Fibroblast of skin of left quadriceps (primary cell): ENCODE measurements at places on chromosomes 7 and 10.

DNA sequence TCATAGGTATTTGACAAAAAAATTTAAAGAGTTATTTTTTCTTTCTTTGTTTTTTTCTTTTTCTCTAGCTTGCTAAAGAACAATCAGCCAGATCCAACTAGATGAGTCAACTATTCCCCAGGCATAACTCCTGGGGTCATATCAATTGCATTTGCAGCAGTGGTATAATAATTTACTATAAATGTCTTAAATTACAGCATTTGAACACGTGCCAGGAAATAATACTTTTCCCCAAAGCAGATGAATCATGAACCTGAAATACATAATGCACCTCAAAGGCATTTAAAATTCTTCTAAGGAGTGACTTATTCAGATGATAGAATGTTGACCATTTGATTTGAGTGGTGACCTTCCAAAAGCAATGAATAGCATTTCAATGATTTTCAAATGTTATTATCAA lies 190.1 kb downstream of the LRRTM3 start:
- DNase-seq = peak; percentile 57

GRCh38 chr10:118754229-118754555 lies 578 bp downstream of the CACUL1 start:
- DNase-seq = no peak

GRCh38 chr10:117936566-117936965 lies 110.2 kb downstream of the RAB11FIP2 start:
- DNase-seq = no peak

DNA sequence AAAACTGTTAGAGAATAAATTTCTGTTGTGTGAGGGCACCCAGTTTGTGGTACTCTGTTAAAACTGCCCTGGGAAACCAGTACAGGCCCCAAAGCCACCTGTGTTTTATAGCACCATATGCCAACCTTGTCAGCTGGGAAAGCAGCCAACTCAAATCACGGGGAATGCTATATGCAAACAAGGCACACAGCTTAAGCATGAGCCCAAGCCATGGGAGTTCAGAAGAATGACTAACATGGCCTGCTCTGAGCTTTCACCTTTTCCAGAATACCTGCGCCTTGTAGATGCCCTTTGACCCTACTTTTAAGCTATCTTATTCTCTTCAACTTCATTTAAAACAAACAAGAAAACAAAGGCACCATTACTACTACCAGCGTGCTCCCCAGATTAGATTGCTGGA lies 5.5 kb upstream of the SLC25A13 start:
- no peak for DNase-seq

- DNase-seq = no peak
These were observed 88.7 kb downstream of the UBE2H start for GRCh38 chr7:129864042-129864441.

DNA sequence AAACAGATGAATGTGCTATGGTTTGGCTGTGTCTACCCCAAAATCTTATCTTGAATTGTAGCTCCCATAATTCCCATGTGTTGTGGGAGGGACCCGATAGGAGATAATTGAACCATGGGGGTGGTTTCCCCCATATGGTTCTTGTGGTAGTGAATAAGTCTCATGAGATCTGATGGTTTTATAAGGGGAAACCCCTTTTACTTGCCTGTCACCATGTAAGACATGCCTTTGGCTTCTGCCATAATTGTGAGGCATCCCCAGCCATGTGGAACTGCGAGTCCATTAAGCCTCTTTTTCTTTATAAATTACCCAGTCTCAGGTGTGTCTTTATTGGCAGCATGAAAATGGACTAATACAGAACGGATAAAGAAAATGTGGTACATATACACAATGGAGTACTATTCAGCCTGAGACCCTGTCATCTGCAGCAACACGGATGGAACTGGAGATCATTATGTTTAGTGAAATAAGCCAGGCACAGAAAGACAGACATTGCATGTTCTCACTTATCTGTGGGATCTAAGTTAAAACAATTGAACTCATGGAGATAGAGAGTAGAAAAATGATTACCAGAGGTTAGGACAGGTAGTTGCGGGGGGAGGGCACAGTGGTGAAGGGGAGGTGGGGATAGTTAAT lies 587.6 kb upstream of the NRP1 start:
- DNase-seq = no peak

DNA sequence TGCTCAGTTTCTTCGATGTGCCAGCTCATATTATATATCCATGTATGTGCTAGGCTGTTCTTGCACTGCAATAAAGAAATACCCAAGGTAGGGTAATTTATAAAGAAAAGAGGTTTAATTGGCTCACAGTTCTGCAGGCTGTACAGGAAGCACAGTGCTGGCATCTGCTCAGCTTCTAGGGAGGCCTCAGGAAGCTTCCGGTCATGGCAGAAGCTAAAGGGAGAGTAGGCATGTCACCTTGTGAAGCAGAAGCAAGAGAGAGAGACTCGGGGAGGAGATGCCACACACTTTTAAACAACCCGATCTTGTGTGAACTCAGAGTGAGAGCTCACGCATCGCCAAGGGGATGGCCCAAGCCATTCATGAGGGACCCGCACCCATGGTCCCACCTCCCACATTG lies 13.8 kb upstream of the ECHDC3 start:
- DNase-seq = no peak

- DNase-seq = no peak
These were observed 122.6 kb upstream of the LSM8 start for GRCh38 chr7:118061386-118061785.

GRCh38 chr7:94348142-94348541 lies 46.6 kb upstream of the COL1A2 start:
- DNase-seq = peak; percentile 99

GRCh38 chr10:96830511-96831199 lies 1.4 kb upstream of the LCOR start:
- DNase-seq = peak; percentile 34

DNA sequence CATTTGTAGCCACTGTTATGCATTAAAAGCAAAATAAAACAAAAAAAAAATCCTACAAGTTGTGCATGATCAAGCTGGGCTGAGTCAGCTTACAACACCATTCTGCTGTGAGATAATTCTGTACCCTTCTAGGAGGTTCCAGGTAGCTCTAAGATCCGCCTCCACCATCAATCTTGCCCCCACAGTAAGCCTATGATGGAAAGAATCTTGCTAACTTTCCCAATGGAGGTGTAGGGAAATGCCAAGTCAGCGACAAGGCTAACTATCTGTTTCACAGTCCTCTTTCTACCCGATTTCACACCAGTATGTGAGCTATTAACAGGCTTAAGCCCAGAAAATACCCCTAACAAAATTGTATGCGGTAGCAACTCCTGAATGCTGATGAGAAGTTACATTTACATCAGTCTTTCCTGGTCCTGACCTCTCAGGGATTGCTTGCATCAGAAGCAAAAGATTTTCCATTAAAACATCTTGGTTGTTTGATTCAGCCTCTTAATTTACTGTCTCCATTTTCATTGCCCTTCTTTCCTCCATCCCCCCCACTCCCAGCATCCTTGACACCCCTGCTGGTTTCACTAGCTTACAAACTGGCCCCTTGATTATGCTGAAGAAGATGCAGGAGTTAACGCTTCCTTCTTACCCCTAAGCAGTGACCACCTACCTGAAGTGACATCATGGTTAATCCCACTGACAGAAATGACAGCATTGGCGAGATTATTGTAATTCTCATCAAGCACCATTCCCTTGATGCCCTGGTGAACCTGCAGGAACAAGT lies 27.8 kb downstream of the CPN1 start:
- DNase-seq = no peak

DNA sequence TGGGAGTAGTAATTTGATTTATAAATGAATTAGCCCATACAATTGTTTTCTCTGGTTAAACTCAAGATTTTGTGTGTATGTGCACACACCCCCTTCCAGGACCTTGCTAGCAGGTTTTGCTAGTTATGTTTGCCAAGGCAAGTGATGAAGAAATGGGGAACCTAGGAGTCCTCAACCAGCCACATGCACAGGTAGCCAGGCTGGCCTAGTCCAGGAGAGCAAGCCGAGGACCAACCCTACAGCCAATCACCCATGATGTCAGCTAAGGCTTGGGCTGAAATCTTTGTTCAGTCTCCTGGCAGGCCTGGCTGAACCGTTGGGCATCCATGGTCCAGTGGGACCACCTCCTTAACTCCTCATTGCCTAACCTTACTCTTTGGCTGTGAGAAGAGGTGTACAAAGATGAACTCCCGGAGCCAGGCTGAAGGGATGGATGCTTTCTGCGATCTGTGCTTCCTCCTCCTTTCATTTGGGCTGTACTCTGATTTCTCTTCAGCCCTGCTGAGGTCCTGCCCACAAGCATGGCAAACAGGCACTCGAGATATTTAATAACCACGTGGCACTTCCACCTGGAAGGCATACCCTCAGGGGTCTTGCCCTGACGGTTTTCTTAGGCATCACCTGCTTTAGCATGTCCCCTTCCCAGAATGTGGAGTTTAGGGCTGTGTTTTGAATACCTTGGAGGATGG lies 22.1 kb downstream of the HNRNPA2B1 start:
- no peak for DNase-seq

DNA sequence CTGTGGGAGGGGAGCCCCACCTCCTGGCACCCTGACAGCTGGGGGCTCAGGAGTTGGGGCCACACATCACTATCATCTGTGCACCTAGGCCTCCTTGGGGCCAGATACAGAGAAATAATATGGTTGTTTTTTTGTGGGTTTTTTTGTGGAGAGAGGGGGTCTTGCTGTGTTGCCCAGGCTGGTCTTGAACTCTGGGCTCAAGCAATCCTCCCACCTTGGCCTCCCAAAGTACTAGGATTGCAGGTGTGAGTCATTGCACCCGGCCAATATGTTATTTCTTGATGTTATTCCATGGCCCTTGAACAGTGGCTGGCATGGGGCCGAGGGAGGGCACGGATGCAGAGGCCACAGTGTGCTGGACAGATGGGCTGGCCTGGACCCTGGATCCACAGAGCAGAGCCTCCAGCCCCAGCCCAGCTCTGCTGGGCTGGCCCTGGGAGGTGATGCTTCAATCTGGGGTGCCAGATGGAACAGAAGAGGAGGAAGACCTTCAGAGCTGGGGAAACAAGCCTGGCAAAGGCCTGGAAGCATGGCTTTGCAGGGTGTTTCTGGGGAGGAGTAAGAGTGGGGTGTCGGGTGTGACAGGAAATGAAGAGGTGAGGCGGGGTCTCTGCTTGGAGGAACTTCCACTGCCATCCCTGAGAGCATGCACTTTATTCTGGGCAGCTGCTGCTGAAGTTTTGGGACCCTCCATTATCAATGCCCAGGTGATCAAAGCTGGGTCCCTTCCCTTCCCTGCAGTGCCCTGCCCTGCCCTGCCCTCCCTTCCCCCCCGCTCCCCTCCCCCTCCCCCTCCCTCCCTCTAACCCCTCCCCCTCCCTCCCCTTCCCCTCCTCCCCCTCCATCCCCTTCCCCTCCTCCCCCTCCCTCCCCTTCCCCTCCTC lies 3.7 kb upstream of the FZD9 start:
- no peak for DNase-seq
